K562 (cell line): ENCODE measurements at places on chromosomes 13 and 19.

GRCh38 chr19:16660763-16661479 lies at the start of gene TMEM38A:
TMEM38A (plus strand) TSS chr19:16661139; CDS start chr19:16661218, 79 bp downstream.
- peak; percentile 71 for DNase-seq

GRCh38 chr19:6999933-7000332 lies 21.3 kb downstream of the MBD3L2B start:
- no peak for DNase-seq

DNA sequence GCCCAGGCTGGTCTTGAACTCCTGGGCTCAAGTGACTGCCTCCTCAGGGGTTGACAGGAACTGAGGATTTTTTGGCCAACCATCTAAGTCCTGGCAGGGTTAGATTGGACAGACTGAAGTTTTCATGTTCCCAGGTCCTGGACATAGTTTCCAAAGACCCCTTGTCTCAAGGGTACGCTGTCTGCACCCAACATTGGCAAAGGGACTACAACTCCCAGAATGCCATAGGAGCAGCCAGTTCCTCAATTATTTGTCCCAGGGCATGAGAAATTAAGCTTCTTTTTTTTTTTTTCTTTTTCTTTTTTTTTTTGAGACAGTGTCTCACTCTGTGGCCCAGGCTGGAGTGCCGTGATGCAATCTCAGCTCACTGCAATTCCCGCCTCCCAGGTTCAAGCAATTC lies 6.9 kb downstream of the GYS1 start:
- no peak for DNase-seq

DNA sequence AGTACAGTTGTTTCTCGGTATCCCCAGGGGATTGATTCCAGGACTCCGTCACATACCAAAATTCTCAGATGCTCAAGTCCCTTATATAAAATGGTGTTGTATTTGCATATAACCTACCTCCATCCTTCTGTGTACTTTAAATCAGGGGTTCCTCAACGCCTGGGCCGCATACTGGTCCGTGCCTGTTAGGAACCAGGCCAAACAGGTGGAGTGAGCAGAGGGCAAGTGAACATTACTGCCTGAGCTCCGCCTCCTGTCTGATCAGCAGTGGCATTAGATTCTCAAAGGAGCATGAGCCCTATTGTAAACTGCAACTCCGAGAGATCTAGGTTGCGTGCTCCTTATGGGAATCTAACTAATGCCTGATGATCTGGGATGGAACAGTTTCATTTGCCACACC lies 42.2 kb upstream of the KCTD4 start:
- no peak for DNase-seq
